ENCODE measurements at places on chromosomes 2 and 18. TPM values are rescaled to one million over a fixed set of nuclear protein-coding genes. Genes with fewer than 3 reads are reported as not detected.

DNA sequence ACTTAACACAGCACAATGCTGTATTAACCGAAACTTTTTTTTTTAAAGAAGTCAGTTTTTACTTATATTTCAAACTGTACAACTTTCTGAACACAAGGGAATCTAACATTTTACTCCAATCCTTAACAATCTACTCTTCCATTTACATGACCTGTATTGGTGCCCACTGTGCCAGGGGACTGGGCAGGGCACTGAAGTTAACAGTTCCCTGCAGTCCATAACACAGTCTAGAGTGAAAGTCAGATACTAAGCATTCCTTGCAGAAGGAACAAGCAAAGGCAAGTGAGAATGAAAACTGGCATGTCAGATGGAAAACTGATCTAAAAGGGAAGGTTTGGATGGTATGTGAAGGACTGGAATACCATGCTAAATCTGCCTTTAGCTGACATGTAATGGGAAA, 29.8 kb downstream of the SUCLG1 start:
- DNase-seq, result no peak

C2orf72 gene
- total RNA-seq, result 1.3 TPM

- no peak for DNase-seq
Observed at GRCh38 chr2:11389551-11390398, 45.3 kb upstream of the ROCK2 start.

DNA sequence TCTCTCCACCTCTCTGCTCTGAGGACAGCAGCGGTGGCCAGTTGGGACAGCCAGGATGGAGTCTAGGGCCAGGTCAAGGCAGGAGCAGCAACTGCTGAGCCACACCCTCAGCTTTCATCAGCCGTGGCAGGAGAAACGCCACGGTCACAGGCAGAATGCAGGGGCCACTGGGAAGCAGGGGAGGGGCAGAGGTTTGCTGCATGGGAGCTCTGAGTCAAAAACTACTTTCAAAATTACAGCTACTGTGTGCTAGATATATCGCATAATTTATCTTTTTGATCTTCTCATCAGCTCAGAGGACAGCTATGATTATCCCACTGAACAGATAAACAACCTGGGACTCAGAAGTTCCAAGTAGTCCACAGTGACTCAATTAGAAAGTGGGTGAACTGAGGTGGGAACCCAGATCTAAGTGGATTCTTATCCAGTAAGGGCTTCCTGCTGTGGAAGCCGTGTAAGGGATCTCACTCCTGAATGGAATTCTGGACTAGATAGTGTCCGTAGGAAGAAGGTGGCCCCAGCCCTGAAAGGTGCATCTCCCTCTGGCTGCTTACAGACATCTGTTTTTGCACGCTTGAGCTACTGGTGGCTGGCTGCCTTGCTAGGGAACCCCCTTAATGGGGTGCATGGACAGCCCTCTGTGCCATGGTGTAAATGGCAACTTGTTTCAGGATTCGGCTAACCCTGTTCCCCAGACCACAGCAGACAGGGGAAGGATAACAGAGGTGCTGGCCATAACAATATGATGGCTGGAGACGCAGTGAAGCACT, 194.6 kb upstream of the SMAD2 start:
- DNase-seq, result no peak

GRCh38 chr18:75538727-75539126, 111.2 kb upstream of the SMIM21 start:
- DNase-seq, result no peak

- no peak for DNase-seq
Observed at GRCh38 chr18:13086906-13087305, 95.7 kb downstream of the CEP192 start.

- DNase-seq, result no peak
Observed at GRCh38 chr2:127913808-127914457, 28.2 kb upstream of the AMMECR1L start.

DNAH7 gene
- 0.20 TPM for total RNA-seq

DNA sequence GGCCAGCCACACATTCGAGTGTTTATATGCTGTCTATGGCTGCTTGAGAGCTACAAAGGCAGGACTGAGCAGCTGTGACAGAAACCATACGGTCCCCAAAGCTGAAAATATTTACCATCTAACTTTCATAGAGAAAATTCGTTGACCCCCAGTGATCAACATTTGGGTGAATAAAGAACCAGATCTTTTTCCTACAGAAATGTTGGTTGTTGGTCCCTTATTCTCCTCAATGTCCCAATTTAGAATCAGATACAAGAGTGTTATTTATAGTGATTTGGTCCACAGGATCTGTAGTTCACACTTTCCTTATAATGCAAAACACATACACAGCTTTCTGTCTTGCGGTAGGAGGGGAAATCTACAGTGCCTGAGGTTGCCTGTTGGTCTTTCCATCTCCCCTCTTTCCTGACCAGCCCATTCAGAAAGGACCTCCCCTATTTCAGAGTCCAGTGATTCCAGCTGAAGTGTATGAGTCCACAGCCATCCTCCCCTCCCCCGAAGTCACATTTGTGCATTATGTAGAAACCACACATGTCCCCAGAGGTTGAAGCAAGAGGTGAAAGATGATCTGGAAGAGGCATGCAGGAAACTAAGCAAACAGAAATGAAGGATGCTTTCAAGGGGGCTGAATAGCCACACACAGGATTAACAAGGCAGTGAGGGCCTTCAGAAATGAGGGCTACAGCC, 61.9 kb downstream of the SPRED2 start:
- DNase-seq, result no peak

- DNase-seq, result no peak
Observed at GRCh38 chr18:32891130-32891529, 118.3 kb upstream of the KLHL14 start.

ANKRD62 gene
- not detected for total RNA-seq
